HEK293T (cell line): ENCODE measurements at places on chromosomes 5 and 9.

- no peak for DNase-seq
These were observed 351.7 kb downstream of the CWC27 start for GRCh38 chr5:65120371-65120967.

DNA sequence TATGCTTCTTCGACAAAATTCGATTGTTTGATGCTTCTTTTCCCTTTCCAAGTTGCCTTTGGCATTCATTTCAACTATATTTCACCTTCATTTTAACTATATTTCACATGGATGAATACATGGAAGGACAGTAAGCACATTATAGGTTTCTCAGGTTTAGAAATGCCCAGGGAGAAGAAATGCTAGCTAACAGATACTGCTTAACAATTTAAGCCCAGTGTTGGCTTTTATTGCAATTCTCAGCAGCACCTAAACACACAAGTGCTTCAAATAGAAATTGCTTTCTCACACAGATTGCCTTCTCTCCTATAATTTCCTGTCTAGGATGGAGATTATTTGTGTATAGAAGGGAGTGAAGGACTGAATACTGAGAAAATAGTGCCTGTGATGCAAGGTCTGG lies 30.2 kb upstream of the SMC5 start:
- DNase-seq: no peak

- DNase-seq: no peak
These were observed 417.5 kb upstream of the MEF2C start for GRCh38 chr5:89300426-89300970.

DNA sequence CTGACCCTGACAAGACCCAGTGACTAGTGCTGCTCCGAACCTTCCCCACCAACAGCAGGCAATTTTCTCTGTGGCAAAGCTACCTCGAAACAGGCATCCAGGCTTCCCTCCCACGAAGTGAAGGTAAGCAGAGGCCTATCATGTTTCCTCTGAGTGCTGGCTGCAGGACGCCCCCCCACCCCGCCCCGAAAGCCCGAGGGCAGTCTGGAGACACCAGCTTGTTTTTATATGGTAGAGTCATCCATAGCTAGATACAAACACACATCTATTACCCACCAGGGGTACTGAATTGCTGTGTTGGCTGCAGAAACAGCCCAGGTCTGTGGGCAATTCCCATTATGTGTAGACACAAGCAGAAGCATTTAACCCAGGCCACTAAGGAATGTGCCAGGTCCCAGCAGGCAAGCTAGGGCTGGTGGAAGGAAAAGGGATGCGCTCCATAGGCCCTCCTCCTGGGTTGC lies 40.4 kb downstream of the LIX1 start:
- DNase-seq: peak; percentile 41

DNA sequence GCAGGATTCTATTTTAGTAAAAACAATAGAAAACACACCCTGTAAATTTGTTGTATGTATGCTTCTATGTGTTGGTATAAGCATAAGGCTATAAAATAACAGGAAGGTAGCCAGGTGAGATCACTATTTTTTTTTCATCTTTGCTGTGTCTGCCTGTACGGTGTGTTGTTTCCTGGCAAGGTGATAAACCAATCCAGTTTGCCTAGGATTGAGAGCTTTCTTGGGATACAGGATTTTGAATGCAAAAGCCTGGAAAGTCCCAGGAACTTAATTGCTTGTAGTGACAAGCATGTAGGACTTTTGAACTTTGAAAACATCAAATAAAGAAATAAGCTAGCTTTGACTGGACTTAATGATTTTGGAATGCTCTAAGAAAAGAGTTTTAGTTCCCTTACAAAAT lies 83.3 kb upstream of the RORB start:
- DNase-seq: no peak

- DNase-seq: no peak
These were observed 80.9 kb downstream of the GALNT10 start for GRCh38 chr5:154271466-154271865.

DNA sequence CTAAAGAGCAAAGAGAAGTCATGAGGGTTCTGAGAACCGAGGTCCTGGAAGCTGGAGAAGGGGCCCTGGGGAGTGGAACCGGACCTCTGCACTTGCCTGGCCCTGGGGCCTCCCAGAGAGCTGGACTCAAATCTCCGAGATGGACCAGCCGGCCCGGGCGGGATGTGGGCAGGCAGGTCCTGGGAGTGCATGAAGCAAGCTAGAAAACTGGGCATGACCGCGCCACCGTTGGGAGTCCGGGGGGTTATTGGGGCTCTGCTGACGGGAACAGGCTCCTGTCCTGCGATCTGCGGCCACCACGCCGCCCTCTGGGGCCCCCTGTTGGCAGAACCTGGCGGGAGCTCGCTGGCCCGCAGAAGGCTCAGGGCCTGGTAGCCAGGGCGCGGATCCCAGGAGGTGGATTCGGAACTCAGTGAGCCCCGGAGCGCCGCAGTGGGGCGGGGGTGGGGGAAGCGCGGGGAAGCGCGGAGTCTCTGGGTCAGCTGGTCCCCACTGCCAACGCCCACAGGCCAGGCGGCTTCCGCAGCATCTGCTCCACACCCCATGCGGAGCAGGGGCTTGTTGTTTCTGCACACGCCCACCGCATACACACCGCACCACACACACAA lies 150.6 kb downstream of the ERCC6L2 start:
- DNase-seq: no peak

- DNase-seq: no peak
These were observed 145.4 kb downstream of the DENND1A start for GRCh38 chr9:123784518-123784917.

- DNase-seq: no peak
These were observed 502.8 kb downstream of the NTRK2 start for GRCh38 chr9:85172001-85172978.

DNA sequence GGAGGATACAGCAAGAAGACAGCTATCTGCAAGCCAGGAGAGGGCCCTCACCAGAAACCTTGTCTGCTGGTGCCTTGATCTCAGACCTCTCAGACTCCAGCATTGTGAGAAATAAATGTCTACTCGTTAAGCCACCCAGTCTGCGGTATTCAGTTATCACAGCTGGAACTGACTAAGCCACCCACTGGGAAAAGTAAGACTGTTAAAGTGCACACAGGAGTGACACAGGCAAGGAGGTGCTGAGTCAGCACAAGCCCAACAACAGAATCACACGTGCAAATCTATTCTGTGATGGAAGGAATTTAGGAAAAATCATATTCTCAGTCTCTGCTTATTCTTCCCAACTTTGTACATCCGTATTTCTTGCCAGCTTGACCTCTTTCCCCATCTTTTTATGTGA lies 200.0 kb downstream of the NR2F1-AS1 start:
- DNase-seq: peak; percentile 24

DNA sequence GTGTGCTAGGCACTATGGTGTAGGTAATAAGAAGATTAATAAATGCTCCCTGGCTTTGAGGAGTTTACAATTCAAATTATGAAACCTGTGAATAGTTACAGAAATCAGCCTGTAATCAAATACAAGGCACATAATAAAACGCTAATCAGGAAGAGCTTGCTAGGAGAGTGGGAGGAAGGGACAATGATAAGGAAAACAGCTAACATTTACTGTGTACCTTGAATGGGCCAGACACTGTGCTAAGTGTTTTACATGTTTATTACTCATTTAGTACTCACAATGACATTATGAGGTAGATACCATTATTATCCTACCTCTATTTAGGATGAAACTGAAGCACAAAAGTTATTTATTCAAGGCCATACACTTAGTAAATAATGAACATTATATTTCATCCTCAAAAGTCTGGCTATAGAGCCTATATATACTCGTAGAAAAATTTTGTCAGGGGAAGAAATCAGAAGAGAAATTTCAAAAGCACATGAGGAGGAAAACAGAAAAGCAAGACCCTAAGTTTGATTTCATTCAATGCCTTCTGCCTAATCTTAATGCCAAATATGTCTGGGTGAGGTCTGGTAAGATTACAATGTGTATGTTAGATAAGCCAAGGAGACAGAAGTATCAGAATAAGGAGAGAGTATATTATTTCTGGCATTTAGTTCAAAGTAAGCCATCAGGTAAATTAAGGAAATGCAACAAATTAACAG lies 35.9 kb downstream of the AFF4 start:
- no peak for DNase-seq
